Stimulated activated CD8-positive, alpha-beta memory T cell treated with anti-CD3 and anti-CD28 coated beads, Interleukin-7, amount 100 ng/mL, for 24 hours (primary cell): ENCODE measurements at places on chromosomes 4 and X.

GRCh38 chr4:84527391-84527790, 28.3 kb upstream of the NKX6-1 start:
- no peak for DNase-seq

- DNase-seq: no peak
These were observed 494.9 kb downstream of the IDS start for GRCh38 chrX:149010013-149010852.

- no peak for DNase-seq
These were observed 125.6 kb downstream of the PTTG2 start for GRCh38 chr4:38085751-38086150.

DNA sequence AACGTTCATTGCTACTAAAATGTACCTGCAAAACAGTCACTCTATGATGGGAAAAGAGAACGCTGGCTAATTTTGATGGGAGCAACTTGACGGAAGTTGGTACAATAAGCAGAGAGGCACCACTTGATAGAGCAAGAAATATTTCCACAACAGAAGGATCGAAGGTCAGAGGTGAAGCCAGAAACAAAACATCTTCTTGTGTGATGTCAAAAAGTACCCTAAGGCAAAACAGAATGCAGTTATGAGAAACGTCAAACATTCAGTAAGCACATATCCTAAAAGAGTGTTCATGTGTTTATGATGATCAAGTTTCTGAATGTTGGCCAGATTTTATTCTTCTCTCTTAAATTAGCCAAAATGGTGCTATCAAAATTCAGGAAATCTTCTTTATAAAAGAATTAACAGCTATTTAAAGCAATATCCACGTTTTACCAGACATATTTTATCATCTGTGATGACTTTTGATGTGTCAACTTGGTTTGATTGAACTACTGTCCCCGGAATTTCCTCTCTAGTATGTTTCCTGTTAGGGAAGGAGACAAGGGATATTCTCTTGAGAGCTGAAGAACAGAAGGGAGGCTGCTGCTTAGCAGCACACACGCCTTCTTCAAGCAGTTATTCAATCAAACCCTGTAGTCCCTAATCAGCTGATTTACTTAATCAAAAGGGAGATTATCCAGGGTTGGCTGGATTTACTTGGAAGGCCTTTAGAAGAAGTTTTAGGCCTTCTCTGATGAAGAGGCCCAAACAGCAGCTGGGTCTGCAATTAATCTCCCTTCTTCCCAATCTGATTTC, 15.7 kb downstream of the AASDH start:
- no peak for DNase-seq

DNA sequence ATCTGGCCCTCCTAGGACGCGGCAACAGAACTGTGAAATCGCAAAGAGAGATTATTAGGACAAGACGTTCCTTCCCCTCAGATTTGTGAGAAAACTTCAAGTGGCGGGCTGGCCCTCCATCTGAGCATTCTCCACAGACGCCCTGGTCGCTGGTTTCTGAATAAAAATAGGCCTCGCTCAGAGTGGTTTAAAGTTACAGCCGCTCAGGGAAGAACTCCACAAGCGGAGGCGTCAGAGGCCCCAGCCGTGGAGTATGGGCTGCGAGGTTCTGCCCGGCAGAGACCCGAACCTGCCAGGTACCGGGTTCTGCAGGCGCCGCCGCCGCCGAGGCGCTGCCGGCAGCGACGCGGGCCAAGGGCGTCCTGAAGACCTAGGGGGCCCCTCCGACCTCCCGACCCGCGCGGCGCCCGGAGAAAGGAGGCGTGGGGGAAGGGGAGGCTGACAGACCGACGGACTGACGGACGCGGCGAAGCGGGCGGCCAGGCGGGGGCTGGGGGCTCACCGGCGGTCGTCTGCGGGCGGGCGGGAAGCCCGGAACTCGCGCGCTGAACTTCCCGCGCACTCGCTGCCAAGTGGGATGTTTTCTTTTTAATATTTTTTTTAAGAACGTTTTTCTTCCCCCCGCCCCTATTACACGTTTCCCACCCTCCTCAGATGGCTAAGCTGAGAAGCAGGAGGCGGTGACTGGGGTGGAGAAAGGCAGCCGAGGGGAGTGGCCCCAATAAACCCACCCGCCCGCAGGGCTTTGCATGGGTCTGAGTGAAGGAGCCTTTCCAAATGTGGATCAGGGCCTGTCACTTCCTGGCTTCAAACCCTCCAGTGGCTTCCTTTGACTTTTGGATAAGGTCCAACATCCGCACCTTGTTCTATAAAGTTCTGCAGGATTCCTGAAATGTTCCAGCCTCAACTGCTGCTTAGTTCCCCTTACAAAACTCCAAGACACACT, at the start of gene PABPC4L:
PABPC4L (minus strand) TSS at position 574 of the 946 bp plus-strand sequence. CDS start 770 bp downstream, outside the sequence.
- no peak for DNase-seq

DNA sequence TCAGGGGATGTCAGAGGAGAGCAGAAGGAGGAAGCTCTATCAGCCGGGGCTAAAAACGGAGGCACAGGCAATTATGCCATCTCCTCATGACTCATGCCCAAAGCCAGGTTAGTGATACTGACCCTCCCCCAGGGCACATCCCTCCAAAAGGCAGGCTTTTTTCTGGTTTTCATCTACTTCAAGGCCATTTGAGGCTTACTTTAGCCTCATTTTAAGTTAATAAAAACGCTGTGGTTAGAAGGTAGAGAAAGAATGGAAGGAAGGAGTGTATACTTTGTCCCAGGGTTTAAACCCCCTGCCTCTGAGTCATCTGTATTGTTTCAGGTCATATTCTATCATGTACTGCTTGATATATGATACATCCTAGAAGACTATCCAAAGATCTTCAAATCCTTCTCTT, 89.7 kb upstream of the NDP start:
- no peak for DNase-seq

DNA sequence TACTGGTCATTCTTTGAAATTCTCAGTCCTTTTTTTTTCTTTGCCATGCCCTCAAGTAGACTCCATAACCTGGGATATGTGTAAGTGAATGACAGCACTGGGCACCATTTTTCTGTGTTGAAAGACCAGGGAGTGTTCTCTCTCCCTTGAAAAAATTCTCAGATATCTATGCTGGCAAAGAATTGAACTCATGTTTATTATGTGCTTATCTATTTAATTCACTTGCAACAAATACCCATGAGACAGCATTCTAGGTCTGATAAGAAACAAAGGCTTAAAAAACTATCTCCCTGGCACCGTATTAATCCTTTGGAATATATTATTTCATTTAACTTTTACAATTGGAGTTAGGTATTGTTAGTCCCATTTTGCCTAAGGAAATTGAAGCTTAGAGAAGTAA, 36.7 kb downstream of the LARP7 start:
- DNase-seq: no peak
